Fibroblast of skin of left quadriceps (primary cell): ENCODE measurements at places on chromosomes 5 and 9.
A peak's percentile ranks its signal among the peaks of the same experiment; 100 is the strongest.

DNA sequence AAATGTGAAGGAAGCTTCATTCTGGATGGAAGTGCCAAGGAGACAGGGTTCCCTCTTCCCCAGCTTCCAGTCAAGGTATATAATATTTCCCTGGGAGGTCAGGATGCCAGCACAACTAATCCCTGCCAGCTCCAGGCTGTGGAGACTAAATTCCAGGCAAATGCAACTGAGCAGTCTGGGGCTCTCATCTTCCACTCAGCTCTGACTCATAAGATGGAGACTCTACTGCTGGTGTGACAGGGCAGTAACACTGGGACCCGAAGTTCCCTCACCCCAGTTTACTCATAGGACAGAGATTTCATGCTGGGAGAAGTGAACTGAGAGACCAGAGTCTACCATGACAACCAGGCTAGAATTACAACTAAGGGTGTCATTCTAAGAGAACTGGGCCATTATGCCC, 235.4 kb downstream of the FSTL4 start:
- DNase-seq, result no peak

DNA sequence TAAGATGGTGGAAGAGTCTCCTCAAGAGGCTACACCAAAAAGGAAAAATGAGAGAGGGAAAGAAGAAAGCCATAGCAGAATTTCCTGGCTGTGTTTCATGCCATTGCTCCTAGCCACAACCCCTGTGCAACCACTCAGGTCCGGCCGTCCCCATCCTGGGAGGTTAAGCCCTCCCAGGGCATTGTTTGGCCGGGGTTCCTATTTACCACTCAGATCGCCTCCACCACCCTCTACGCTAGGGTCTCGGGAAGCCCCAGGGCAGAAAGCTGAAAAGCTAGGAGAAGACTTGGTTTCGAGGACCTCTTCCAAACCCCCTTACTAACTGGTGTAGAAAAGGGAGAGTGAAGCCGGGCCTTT, 715 bp downstream of the RC3H2 start:
- no peak for DNase-seq

GRCh38 chr5:35342664-35343063, 112.4 kb upstream of the PRLR start:
- DNase-seq, result no peak

DNA sequence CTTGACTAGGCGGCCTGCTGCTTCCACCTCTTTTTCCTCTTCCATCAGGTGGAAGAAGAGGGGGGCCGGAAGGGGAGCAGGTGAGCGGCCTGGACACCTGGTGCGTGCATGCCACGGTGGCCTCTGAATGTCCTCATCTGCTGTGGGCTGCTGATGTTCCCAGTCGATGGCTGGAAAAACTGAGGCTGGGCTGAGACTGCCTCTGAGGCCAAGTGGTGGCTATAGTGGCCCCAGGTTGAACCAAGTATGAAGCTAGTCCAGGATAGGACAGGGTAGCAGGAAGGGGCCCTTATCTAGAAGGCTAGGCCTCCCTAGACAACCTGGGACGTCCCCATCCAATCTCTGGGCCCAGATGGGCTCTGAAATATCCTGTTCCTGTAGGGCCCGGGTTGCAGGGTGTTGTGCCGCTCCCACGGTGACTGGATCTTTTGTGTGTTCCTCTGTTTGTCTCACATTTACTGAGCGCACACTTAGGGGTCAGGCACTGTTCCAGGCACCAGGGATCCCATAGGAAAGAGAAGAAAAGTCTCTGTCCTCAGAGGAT, 753 bp upstream of the NR5A1 start:
- no peak for DNase-seq

- no peak for DNase-seq
Measured at GRCh38 chr5:160923411-160923810, 71.4 kb upstream of the ATP10B start.

DNA sequence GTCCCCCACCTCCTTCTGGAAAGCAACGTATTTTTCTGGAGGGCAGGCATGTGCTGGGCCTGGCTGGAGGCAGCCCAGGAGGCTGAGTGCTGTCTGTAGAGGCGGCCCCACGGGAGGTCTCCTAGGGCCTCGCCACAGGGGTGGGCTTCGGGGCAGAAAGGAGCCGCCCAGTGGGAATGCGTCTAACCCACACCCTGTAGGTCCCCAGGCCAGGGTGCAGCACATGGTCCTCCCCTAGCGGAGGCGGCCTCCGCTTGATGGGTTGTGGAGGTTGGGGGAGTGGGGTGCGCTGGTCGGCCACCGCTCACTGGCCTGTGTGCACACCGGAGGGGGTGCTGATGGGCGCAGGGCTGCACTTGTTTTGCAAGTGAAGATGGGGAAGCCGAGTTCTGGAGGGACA, 48.3 kb upstream of the UBAC1 start:
- no peak for DNase-seq

GRCh38 chr5:53087171-53087570, 22.4 kb downstream of the MOCS2 start:
- DNase-seq, result no peak

GRCh38 chr9:75653750-75654149, 236.7 kb upstream of the PCSK5 start:
- DNase-seq, result no peak

GRCh38 chr9:73152953-73153352, 1.3 kb downstream of the ANXA1 start:
- DNase-seq, result no peak

DNA sequence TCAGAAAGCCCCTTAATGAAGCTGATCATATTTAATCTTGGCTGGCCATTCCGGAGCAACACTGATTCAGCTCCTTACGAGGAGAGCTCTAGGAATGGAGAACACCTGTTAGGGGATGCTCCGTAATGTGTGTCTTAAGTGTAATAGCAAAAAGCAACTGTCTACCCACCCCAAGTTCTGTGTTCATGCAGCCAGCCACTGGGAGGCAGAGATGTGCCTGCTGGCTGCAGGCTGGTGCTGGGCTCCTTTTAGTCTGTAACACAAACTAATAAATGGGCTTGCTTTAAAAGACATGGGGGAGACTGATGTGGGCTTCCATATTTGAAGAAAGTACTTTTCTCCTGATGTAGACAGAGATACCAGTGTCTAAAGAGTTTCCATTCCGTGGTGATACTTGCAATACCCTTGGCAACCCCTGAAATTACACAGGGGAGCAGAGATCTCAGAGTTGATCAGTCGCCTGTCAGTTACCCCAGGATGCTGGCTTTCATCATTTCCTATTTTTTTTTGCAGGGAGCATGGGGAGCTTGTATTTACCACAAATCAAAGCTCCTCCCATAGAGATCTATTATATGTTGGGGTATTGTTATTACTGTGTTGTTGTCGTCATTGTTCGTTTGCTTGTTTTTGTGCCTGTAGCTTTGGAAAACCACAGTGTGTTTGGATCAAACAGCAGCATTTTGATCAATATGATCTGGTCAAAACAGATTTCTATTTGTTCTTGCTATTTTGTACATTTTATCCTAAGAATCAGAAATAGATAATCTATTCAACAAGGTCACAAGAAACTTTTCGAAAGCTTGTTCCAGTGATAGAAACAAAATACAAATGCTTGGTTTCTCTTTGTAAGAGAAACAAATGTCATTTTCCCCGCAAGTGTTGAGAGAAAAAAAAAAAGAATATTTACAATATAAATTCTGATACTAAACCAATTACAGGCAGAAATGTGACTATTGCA, 65.8 kb downstream of the MTX3 start:
- DNase-seq, result no peak

DNA sequence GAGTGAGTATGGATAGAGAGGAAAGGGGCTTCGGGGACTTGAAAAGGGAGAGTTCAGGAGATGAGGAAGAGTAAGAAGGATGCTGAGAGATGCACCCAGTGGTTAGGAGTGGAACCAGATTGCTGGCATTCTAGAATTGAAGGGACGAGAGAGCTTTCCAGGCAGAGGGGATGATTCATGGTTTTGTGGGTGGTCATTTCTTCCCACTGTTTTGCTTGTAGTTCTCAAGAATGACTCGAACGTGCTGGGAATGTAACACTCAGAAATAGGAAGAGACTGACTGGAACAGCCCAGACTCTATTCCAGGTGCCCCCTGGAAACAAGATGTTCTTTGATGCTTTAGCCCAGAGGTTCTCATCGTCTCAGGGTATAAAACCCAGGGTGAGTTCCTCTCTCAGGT, 294.2 kb downstream of the ICE1 start:
- DNase-seq, result no peak

DNA sequence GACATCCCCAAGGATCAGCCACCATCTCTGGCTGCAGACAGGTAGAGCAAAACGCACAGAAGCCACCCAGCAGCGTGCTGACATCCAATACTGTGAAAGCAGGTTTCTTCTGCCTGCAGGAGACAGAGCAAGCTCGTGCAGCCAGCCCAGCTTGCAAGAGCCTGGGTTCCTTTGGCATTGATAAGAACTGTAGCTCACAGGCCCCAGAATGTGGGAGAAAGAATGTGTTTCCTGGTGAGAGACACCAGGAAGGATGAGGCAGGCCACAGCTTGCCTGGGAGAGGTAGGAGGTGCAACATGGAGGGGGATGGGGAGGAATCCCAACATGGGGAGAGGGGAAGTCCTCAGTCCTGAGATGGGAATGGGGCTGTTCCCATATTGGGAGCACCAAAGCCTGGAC, 34.0 kb upstream of the ARAP3 start:
- no peak for DNase-seq

- DNase-seq, result no peak
Measured at GRCh38 chr9:103407260-103407659, 412.1 kb downstream of the CYLC2 start.

GRCh38 chr5:180603076-180603594, 11.8 kb upstream of the SCGB3A1 start:
- DNase-seq, result no peak

GRCh38 chr5:53712327-53712726, 151.9 kb downstream of the NDUFS4 start:
- DNase-seq, result no peak

DNA sequence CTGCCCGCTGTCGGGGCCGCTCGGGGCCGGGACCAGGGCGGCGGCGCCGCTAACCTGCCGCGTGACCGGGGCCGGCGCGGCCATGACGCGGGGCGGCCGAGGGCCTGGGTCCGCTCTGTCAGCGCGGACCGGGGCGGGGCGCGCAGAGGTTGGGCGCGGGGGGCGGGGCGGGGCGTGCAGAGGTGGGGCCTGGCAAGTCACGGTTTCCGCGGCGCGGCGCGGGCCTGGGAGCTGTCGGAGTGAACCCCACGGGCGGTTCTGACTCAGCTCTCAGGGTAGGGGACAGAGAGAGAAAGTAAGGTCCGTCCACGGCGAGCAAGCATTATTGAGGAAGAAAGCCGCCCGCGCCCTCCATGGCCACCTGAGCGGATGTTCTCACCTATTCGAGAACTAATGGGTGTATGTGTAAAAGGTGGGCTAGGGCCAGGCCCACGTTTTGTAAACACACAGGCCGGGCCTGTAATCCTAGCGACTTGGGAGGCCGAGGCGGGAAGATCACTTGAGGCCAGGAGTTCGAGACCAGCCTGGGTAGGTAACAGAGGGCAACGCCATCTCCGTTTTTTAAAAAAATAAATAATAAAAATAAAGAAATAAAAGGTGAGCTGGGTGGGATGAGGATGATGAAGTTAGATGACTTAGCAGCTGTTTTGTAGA, at the start of gene PRXL2C:
TSS of gene PRXL2C (minus strand) at position 120 of the 654 bp plus-strand sequence. CDS start at position 84, 36 bp downstream.
- no peak for DNase-seq

- DNase-seq, result no peak
Measured at GRCh38 chr9:5652821-5653220, 23.9 kb downstream of the RIC1 start.

GRCh38 chr9:88501086-88501485, 33.9 kb upstream of the NXNL2 start:
- no peak for DNase-seq

DNA sequence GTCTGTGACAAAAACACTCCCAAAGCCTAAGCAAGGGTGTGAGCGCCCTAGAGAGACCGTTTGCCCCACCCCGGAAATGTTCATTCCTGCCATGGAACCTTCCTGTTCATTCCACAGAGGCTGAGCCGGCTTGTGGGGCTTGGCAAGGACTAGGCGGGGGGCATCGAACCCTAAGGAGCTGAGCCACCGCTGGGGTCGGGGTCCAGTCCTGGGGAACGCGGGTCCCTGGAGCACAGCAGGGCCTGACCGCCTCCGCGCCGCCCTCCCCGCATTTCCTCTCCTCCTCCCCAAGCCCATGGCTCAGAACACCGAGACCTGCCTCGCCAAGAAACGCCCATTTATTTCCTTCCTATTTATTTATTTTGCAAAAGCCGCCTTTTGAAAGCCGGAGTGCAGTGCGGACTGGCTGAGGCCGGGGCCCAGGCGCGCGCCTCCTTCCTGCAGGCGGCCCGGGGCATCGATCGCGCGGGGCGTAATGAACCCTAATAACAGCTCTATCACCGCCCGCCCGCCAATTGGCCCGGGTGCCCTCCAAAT, 228.9 kb upstream of the IRX4 start:
- no peak for DNase-seq

DNA sequence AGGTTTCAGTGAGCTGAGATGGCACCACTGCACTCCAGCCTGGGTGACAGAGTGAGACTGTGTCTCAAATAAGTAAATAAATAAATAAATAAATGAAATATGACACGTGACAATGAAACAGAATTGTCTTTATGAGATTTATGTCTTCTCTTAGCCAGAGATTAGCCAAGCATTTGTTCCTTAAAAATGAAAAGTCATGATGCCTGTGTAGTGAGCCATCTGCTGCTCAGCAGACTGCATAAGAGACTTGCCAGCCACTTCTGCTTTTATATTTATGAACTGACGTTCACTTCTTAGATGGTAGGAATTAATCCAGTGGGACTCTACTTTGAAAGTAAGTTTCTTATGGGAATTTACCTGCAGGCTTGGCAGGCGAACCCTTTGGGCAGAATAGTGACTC, 227.4 kb downstream of the NR3C1 start:
- no peak for DNase-seq

GRCh38 chr5:35876922-35877321, 20.2 kb downstream of the IL7R start:
- no peak for DNase-seq

GRCh38 chr5:14445576-14446290, 135.9 kb upstream of the OTULINL start:
- peak; percentile 45 for DNase-seq

DNA sequence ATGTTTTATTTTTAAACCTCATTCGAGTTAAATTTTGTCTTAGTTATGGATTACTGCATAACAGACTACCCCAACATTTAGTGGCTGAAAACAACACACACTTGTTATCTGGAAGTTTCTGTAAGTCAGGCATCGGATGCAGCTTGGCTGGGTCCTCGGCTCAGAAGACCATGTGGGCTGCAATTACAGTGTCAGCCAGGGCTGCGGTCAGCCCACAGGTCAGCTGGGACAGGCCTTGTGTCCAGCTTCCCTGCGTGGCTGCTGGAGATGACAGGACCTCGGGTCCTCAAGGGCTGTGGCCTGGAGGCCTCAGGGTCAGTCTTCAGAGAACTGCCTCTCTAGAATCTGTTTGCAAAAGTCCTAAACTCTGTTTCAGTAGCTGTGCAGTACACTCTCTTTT, 219.0 kb upstream of the IRX1 start:
- DNase-seq, result no peak

GRCh38 chr5:32543291-32543690, 42.1 kb upstream of the SUB1 start:
- DNase-seq, result no peak

- DNase-seq, result peak; percentile 31
Measured at GRCh38 chr9:100206899-100207298, 107.9 kb downstream of the INVS start.

GRCh38 chr5:106634375-106634774, 1036.4 kb downstream of the EFNA5 start:
- peak; percentile 19 for DNase-seq
